ENCODE measurements at places on chromosomes 2 and 18.

DNA sequence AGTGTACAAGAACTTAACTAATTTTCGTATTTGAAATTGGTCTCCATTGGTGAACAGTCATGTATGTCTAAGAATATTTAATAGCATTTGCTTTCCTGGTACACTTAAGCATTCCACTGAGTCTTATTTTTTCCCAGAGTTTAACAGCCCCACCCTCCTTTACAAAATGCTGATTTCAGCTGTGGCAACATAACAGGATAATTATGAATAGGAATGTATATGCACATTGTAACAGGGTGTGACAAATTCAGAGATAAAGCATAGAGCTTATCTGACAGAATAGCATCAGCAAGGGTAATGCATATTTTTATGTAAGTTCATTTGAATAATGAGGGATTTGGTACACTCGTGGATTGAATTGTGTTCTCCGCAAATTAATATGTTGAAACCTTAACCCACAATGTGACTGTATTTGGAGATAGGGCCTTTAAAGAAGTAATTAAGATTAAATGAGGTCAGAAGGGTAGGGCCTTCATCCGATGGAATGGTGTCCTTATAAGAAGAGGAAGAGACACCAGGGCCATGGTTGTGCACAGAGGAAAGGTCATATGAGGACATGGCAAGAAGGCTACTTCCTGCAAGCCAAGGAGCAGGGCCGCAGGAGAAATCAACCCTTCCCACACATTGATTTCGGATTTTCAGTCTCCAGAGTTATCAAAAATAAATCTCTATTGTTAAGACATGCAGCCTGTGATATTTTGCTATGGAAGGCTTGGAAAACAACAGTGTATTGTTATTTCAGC is 439.7 kb upstream of the CDH20 start:
- DNase-seq, result no peak

- no peak for DNase-seq
These were observed 309.7 kb upstream of the LRRTM4 start for GRCh38 chr2:77831898-77832297.

DNA sequence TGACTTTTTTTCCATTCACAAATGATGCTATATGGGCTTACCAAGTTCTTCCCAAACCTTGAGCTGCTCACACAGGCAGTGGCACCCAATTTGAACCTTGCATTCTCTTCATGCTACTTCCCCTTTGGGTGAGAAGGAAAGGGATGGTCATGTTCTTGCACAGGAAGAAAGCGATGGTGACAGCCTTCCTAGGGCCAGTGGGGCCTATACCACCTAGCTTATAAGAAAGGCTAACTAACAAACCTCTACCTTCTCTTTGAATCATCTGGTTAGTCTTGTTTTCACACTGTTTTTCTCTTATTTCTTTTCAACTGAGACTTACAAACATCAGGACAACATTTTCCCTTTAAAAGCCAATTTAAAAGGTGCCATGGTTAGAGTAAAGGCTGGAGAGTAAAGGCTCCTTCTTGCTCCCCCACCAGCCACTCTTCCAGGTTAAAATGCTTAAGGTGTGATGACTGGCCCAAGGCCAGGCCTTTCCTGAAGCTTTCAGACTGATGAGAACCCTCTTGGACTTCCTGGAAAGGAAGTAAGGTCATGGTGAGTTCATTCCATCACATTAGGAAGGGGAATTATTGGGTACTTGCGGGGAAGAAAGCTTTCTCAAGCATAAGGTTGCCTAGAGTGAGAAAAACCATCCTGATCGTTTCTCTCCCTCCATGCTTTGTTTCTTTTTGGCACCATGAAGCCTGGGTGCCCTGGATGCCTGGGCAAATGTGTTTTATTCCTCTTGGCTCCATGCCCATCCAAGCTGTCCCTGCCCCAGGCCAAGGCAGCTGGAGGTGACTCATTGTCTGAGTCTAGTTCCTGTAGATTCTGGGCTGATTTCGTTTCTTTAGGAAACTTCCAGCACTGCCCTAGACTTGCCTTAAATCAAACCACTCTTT is 41.4 kb upstream of the ITGB6 start:
- DNase-seq, result no peak

GRCh38 chr2:111055735-111056134 is 65.0 kb upstream of the BCL2L11 start:
- DNase-seq, result no peak

GRCh38 chr2:112321375-112322320 is 46.3 kb downstream of the ZC3H6 start:
- no peak for DNase-seq

DNA sequence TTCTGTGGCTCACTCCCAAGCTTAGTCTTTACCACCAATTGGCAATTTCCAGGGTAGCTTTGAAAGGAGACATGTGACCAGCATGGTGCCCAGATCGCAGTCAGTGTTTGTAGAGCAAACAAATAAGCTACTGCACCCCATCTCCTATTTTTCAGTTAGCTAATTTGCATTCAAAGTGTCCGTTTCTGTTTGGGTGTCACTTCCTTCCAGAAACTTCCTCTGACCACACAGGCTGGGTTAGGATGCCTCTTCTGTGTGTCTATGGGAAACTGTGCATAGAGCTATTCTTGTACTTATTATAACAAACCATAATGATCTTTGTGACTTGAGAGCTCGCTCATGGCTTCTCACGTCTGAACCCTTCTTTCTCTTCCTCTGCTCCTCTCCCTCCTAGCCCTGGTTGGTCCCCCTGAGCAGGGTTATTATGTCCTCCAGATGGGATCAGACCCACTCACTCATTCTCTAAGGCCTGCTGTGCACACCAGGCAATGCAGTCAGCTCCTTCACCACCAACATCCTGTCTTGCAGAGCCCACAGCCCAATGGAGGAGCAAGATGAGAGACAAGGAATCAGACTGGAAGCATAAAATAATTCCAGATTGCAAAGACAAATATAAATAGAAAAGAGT is 101.2 kb upstream of the ALK start:
- DNase-seq, result no peak

- no peak for DNase-seq
These were observed 16.1 kb downstream of the CPSF3 start for GRCh38 chr2:9439536-9439935.

GRCh38 chr18:8121101-8121500 is 488.1 kb upstream of the RAB12 start:
- no peak for DNase-seq

GRCh38 chr2:29082804-29083495 is 8.6 kb upstream of the PCARE start:
- no peak for DNase-seq

GRCh38 chr2:71936076-71937030 is 211.3 kb downstream of the CYP26B1 start:
- no peak for DNase-seq

- DNase-seq, result no peak
These were observed at the start of gene GPR75 for GRCh38 chr2:53859206-53860181. Gene GPR75 (minus strand): TSS chr2:53859967. CDS start chr2:53854756, 5,211 bp downstream.

DNA sequence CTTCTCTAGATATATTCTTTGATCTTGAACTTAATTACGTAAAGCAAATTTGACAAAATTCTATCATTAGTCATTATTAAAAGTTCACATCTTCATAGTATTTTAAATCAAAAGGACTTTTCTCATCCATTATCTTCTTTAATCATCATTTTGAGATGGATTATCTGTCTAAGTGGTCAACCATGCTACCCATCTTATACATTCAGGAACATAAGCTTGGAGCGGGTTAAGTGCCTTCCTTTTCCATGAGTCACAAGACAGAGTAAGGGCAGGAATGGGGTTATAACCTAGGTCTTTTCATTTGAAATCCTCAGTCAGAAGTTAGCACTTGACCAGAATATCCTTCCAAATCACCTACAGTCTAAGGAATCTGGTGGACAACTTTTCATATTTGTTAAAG is 297.1 kb downstream of the TCF4 start:
- DNase-seq, result no peak

DNA sequence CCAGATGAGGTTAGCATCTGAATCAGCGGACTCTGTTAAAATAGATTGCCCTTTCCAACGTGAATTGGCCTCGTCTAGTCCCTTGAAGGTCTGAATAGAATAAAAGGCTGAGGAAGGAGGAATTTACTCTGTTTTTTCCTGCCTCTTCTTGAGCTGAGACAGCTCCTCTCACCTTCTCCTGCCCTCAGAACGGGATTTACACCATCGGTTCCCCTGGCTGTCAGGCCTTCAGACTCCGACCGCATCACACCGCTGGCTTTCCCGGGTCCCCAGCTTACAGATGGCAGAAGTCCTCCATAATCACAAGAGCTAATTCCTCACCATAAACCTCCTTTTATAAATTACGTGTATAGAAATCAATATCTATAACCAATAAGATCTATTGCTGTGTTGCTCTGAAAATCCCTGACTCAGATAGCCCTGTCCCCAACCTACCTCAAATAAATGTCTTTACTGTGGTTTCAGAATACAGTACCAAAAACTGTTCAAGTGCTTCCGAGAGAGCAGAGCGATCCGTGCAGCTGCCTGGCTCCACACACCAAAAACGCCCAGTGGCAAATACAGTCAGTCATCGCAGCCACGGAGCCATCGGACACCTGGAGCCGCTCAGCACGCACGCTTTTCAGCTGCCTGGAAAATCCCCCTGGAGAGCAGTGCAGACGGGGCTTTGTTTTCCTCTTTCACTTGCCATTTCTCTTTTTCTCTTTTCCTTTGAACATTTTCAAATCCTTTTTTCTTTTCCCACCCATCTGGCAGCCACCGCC is 196.9 kb downstream of the NRP2 start:
- no peak for DNase-seq

- DNase-seq, result no peak
These were observed 405.8 kb upstream of the CDH2 start for GRCh38 chr18:28582724-28583123.

GRCh38 chr18:23499291-23499781 is 4.0 kb upstream of the RMC1 start:
- DNase-seq, result no peak

DNA sequence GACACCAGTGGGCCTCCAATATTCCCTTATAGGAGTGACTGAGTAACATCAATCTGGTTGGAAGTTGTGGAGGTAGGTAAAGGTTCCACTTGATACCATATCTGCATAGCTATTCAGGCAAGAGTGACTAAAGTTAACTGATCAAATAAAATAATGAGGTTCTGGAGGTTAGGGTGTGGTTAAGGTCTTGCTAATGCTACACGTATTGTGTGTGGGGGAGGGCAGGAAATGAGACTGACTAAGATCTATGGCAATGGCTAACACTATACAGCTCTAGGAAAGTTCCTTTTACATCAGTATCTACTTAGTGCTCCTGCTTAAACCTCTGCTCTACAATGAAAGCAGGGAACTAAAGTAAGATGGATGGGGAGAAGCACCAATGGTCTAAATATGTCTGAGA is 149.1 kb upstream of the MGAT5 start:
- no peak for DNase-seq

GRCh38 chr2:141341444-141341843 is 789.4 kb downstream of the LRP1B start:
- peak; percentile 92 for DNase-seq

DNA sequence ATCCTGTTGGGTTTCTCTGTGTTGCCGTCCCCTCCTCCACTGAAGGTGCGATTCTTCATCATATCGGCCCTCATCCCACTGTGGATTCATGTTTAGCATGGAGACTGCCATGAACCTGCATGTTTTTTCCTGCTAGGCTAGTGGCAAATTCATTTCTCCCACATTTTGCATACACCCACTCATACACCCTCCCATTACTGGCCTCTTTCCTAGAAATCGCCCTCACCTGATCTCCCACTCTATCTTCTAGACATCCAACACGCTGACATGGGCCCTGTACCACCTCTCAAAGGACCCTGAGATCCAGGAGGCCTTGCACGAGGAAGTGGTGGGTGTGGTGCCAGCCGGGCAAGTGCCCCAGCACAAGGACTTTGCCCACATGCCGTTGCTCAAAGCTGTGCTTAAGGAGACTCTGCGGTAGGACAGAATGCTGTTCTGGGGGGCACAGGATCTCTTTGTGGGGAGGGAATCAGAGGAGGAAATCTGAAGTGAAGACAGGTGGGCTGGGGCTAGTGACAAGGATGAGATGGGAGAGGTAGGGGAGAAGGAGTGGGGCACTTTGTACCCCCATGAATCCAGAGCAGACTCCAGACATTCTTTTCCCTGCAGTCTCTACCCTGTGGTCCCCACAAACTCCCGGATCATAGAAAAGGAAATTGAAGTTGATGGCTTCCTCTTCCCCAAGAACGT is 17.7 kb downstream of the PRKAG3 start:
- DNase-seq, result no peak

- peak; percentile 57 for DNase-seq
These were observed 26.1 kb upstream of the PIEZO2 start for GRCh38 chr18:11175266-11175979.

- DNase-seq, result no peak
These were observed 27.7 kb downstream of the TMEM131 start for GRCh38 chr2:97967931-97968627.

DNA sequence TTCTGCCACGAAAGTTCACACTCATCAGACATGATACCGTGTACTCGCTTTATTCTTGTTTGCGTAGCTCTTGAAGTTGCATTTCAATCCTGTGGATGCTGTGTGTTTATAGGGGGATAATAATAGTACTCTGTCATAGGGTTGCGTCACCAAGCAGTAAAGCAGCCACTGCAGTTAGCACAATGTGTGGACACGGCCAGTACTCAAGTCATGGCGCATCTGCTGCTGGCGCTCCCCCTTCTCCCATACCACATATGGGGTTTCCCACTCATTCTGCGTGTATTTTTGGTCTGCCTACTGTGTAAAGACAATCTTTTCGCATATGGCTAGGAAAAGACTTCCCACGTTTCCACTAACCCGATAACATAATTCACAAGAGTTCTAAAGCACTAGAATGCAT is 2.1 kb upstream of the ZBTB14 start:
- DNase-seq, result no peak

GRCh38 chr2:237488901-237489860 is 2.1 kb downstream of the MLPH start:
- no peak for DNase-seq

DNA sequence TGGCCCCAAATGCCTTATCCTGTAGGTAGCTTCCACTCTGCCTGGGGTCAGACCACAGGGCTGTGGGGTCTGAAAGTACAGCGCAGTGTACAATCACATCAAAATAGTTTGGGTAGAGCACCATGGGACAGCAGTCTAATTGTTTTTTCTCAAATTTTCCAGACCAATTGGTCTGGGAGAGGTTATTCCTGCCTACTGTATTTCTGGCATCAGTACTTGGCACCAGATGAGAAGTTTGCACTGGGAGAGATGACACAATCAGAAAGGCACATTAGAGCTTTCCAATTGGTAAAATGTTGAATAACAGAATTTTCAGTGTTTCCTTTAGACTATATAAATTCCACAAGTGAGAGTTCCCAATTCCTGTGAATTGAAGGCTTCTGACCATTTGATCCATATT is 30.9 kb upstream of the LRRTM1 start:
- no peak for DNase-seq
